Fibroblast of skin of right biceps (primary cell): ENCODE measurements at places on chromosomes 1 and 21.

GRCh38 chr21:32604464-32604863 lies 7.7 kb downstream of the CFAP298 start:
- DNase-seq: no peak

DNA sequence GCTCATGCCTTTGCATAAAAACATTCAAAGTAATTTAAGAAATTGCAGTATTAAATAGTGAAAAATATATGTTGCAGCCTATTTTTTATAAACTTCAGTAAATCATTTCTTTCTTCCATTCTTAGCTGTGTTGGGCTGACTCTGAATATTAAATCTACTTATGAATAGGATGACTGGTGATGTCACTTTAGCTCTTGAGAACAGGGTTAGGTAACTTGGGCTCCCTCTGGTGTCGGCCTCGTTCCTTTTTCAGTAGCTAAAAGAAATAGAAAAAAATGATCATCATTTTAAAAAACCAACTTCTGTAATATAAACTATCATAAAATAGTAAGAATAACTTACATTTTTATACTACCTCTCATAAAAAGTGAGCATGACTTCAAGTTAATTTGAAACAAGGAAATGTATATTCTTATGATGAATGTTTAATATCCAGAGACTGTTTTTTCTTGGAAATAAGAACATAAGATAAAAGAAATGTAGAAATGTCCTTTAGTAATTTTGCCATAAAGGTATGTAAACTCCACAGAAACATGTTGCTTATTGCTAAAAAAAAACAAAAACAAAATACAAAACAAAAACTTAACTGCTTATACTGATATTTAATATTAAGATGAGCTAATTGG lies 26.8 kb upstream of the NCAM2 start:
- DNase-seq: peak; percentile 64

GRCh38 chr1:44326024-44326701 lies 28.9 kb downstream of the ERI3 start:
- peak; percentile 30 for DNase-seq

DNA sequence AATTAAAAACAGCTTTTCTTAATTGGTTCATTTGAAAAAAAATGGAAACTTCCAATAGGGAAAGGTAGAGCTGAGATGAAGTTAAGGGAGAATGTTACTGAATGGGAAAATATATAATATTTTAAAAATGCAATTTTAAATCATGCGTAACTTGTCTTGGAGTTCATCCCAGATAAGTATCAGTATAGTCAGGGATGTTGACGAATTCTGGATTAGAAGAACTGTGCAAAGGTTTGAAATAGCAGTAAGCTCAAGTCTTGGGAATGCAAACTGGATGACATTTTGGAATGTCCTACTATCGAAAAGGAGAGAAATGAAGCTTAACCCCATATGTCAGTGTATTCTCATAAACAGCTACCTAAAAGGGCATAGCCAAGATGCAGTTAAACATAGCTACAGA lies 4.0 kb upstream of the ST6GALNAC3 start:
- DNase-seq: peak; percentile 85

DNA sequence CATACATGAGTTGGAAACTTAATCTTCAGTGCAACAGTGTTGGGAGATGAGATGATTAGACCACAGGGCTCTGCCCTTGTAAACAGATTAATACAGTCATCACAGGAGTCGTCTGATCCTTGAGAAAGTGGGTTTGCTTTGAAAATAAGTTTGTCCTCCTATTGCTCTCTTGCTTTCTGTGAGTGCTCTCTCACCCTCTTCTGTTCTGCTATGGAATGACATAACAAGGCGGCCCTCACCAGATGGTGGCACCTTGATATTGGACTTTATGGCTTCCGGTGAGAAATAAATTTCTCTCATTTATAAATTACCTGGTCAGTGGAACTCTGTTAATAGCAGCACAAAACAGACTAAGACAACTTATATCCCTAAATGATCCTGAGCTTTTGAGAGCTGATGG lies 353.6 kb downstream of the BRINP3 start:
- DNase-seq: no peak

DNA sequence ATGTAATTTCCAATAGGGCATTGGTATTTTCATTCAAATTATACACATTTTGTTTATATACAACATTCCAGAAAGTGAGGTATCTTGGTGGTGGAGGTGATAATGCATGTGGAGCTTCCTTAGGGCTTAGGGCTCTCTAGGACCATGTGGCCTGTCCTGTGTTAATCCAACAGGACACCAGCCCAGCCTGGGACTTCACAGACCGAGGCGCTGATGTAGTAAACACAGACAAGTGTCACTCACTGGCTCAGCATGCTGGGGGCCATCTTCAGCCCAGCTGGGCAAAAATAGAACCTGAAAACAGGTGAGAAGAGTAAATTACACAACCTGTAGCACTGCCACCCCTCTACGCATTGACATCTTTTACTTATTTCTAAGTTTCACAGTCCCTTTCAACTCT lies 66.7 kb downstream of the MAB21L3 start:
- no peak for DNase-seq

DNA sequence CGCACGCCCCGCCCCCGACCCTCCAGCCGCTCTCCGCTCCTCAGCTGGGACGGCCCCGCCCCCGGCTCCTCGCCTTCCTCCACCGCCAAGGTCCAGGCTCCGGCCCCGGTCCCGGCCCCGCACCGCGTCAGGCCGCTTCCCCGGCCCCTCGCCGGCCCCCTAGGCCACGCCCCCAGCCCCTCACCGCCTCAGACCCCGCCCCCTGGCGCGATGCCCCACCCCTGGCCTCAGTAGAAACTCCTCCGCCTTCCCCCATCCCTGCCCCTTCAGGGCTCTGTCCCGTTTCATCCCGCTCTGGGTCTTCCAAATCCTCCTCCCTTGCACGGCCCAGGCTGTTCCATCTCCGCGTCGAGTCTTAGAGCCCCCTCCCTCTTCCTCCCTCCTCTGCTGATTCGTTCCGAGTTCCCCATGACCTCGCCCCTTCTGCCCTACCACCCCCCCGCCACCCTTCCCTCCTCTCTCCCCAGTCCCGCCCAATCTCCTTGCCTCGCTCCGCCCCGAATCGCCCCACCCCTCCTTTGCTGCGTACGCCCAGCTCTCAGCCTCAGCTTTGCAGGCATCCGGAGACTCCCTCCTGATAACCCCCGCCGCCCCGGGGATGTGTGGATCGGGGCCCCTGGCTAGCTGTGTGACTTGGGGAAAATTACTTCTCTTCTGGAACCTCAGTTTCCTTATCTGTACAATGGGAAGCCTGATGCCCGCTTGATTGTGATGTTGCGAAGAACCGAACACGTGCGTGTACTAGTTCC lies 448 bp upstream of the ASAP3 start:
- DNase-seq: peak; percentile 94

DNA sequence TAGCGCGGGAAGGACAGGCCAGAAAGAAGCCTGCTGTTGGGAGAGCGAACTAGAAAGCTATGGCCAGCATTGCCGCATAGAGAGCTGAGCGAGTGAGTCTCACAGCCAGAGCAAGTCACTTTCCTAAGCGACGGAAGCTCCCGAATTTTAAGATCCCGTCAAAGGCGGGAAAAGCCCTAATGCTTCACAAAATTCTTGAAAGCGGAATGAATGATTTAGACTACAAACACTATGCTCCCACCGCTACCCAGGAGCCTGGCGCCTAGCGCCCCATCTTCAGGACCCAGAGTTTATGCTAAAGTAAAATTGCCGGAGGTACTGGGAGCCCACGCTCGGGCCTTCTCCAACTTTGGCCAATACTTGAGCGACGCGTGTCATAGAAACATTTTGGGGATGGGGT lies 409.9 kb upstream of the ESRRG start:
- no peak for DNase-seq
